ENCODE measurements at places on chromosomes 6 and 20.

- DNase-seq: no peak
These were observed 83.1 kb downstream of the TRMT11 start for GRCh38 chr6:126069449-126069848.

DNA sequence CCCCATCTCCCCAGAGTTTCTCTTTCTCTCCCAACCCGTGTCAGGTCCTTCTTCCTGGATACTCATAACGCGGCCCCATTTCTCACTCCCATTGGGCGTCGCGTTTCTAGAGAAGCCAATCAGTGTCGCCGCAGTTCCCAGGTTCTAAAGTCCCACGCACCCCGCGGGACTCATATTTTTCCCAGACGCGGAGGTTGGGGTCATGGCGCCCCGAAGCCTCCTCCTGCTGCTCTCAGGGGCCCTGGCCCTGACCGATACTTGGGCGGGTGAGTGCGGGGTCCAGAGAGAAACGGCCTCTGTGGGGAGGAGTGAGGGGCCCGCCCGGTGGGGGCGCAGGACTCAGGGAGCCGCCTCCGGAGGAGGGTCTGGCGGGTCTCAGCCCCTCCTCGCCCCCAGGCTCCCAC is at the start of gene HLA-F:
Gene HLA-F, plus strand, starts transcription at position 173 of the 404 bp plus-strand sequence. Its CDS starts 30 bp downstream, at position 203.
- peak; percentile 79 for DNase-seq

GRCh38 chr20:49228676-49229075 is 9.5 kb downstream of the DDX27 start:
- DNase-seq: no peak

- DNase-seq: no peak
These were observed 256.9 kb downstream of the CDH26 start for GRCh38 chr20:60214901-60215815.

DNA sequence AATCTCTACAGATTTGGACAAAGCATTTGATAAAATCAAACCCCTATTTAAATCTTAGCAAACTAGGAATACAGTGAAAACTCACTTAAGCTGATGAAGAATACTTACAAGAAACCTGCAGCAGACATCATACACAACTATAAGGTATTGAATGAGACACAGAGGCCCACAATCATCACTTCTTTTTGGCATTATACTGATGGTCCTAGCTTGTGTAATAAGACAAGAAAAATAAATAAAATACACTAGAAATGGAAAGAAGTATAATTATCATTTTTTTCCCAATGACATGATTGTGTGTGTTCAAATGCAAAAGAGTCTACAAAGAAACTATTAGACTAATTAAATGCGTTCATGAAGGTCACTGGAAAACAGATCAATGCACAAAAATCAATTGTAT is 8.8 kb upstream of the OR2B6 start:
- DNase-seq: no peak

- no peak for DNase-seq
These were observed 508.4 kb downstream of the HDGFL1 start for GRCh38 chr6:23077772-23078171.
